Retinal pigment epithelial cell (primary cell): ENCODE measurements at places on chromosomes 5 and 9.
A peak's percentile ranks its signal among the peaks of the same experiment; 100 is the strongest.

GRCh38 chr9:96524045-96524444, 74.1 kb downstream of the HABP4 start:
- no peak for DNase-seq

DNA sequence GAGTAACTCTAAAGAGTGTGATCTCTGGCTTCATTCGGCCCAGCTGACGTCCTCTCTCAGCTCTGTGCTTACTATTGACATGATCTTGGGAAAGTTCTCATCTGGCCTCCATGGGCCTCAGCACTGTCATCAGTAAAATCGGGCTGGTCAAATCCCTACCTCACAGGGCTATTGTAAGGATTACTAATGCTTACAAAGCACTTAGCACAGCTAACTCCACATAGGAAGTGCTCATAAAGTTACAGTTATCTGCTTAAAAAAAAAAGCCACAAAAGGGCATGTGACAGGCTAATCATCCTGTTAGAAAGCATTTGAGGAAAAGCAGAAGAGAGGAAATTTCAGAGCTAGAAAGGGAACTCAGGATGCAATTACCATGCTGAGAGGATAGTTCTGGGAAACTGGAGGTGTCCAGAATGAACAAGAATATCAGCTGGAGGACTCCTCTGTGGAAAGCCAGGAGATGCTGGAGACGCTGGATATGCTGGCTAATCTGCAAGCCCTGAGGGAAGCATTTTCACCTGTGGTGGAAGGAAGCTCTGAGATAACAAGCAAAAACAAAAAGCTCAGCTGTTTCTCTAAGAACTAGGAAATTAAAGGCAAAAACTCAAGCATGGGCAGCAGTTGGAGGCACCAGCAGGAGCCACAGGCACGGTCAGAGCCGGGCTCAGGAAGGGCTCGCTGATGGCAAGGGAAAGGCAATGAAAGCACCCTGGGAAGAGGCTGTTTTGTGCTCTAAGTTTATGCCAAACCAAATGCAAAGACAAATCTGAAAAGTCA, 4.4 kb upstream of the BHMT start:
- peak; percentile 23 for DNase-seq

- DNase-seq: peak; percentile 92
Observed at GRCh38 chr9:91193087-91193657, 168.5 kb downstream of the AUH start.

- DNase-seq: no peak
Observed at GRCh38 chr5:116044073-116044472, 11.8 kb downstream of the ARL14EPL start.

DNA sequence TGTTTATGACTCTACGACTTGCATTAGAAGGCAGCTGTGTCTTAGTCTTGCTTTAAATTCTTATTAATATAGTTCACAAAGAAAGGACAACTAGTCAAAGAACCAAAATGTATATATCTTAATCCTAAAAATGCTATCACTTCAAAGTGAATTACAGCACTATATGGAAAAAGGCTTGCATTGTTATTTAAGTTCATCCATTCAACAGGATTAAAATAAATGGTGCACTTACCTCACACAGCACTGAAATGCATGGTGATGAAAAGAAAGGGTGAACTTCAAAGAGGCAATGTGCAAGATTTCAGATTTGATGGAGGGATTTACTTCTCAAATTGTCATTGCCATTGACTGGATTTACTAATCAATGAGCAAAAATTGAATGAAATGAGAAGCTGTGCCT, 344.4 kb upstream of the NUDT12 start:
- no peak for DNase-seq

DNA sequence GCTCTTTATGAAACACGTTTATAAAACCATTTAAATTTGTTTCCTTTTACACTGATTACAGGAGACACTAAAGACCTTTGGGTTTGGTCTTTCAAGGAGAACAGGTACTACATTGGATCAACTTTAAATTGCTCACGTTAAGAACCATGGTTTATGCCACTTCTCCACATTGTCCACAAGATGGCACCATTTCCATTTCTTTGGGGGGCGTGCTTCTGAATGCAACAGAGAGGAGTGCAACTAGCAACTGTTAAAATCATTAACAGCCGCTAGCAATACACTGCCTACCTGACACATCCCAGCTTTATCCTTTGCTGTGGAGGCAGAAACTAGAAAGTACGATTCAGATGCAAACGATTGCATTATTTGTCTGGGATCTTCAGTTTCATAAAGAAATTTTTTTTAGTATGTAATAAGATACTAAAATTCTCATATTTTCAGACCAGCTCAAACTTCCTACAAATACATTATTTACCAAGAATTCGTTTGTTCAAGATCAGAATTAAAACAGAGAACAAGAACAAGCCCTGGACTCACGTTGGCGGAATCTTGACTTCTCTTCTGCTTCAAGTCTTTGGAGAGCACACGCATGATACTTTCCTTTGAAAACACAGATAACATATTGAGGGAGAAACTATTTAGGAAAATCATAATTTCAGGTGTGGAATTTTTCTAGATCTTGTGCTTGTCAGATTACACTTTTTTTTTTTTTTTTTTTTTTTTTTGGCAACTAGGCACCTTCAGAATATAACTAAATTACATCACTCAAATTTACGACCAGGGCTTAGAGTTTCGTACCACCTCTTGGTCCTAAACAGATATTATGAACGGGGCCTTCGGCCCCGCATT, 702 bp downstream of the CDC20B start:
- peak; percentile 32 for DNase-seq

GRCh38 chr5:104751969-104752368, 1189.4 kb upstream of the NUDT12 start:
- DNase-seq: no peak

- DNase-seq: no peak
Observed at GRCh38 chr9:4084435-4084818, 215.4 kb downstream of the GLIS3 start.
